ENCODE measurements at places on chromosomes 12 and 14.

GRCh38 chr14:96090441-96091148 is 51.4 kb downstream of the C14orf132 start:
- no peak for DNase-seq

DNA sequence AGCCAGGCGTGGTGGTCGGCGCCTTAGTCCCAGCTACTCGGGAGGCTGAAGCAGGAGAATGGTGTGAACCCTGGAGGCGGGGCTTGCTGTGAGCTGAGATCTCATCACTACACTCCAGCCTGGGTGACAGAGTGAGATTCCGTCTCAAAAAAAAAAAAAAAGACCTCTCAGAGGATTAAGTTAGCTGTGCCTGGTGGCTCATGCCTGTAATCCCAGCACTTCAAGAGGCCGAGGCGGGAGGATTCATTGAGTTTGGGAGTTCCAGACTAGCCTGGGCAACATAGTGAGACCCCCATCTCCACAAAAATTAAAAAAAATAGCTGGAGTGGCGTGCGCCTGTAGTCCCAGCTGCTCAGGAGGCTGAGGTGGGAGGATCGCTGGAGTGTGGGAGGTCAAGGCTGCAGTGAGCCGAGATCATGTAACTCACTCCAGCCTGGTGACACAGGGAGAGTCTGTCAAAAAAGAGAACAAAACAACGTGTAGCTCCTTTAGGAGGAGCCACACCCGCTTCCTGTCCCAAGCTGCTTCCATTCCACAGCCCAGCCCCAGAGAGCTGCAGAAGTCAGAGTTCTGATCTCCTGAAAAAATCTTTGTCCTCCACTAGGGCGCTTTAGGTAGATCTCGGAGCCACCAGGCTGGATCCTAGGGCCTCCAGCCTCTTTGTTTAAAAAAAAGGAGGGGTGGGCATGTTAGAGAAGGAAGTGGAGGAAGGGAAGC is 11.5 kb upstream of the ULK1 start:
- DNase-seq = no peak

DNA sequence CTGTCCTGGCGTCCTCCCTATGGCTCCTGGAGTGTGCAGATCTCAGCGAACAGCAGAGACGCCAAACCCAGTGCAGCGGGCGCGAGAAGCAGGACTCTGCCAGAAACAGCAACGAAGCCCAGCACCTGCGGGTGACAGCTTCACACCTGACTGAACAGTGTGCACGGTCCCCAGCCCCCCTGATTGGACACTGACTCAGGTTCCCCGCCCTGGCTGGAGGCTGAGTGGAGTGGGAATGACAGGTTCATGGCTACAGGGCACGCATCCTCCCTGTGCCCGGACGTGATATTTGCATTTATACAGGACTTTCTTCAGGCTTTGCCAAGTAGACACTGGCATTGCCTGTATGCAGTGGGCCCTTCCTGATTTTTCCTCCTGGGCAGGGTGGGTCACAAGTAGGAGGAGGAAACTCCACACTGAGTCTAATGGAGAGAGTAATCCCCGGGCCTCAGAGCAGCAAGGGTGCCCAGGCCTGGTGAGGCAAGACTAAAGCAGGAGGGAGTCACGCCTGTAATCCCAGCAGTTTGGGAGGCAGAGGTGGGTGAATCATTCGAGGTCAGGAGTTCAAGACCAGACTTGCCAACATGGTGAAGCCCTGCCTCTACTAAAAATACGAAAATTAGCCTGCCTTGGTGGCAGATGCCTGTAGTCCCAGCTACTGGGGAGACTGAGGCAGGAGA is 71.6 kb downstream of the ASCL4 start:
- no peak for DNase-seq

GRCh38 chr14:105908006-105908405 is 381.6 kb downstream of the TMEM121 start:
- DNase-seq = no peak

- DNase-seq = no peak
Measured at GRCh38 chr14:103833711-103834110, 13.7 kb downstream of the PPP1R13B start.

DNA sequence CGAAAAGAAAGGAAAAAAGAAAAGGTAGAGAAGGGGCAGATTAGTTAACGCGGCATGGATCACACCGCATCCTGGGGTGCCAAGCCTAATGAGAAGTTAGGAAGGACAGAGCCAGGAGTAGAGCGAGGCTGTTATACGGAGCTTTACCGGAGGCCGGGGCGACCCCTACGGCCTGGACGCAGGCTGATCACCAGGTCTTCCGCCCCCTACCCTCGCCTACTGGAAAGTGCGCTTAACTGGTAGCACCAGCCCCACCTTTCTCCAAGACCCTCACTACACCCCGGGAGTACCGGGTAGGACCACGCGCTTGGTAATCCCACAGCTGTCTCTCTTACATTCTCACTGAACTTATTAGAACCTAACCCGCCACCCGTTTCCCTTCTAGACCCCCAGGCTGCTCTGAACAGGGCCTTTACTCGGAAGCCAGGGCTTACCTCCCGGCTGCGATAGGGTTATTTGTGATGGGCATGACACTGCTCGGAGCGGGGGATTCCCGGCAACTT is 33.8 kb downstream of the WBP11 start:
- no peak for DNase-seq

- no peak for DNase-seq
Measured at GRCh38 chr12:123148223-123148622, 2.7 kb downstream of the PITPNM2 start.

GRCh38 chr12:131897276-131897675 is 2.9 kb downstream of the ULK1 start:
- DNase-seq = no peak
